ENCODE measurements at places on chromosomes 2 and 18. TPM values are rescaled to one million over a fixed set of nuclear protein-coding genes. Genes with fewer than 3 reads are reported as not detected.

Gene ECEL1
- total RNA-seq, result 0.51 TPM

Gene PRLH
- total RNA-seq, result not detected

Gene MDH1B
- total RNA-seq, result 1.6 TPM

DNA sequence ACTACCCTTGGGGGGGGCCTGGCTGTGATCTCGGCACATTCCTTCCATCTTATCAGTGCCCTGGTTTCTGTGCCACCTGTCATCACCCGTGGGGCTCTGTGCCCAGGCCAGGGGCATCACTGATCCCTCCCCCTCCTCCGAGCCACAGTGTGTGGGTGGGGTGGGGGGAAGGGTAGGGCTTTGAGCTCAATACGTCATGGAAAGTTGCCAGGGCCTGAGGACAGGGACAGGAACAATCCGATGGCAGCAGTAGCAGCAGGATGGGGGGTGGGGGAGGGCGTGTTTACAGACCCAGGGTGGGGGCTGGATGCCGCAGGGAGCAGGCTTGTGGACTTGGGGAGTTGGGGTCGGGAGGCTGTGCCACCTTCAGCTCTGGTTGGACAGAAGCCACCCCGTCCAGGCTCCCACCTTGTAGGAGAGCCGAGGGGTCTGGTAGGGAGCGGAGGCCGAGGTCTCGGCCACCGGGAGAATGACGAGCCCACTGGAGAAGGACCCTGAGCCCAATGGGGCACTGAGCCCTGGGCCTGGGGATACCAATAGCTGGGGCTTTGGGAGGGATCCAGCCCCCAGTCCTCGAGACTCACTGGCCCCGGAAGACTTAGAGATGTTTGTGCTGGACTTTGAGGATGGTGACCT is 3.5 kb downstream of the SLC4A3 start:
- H3K4me1 ChIP-seq, result peaks cover 3% of the 10 kb centered on the region
- DNase-seq, result no peak
- no peak overlapping the region for H3K27ac ChIP-seq
- H3K27me3 ChIP-seq, result no peaks in the 10 kb centered on the region
- H3K4me3 ChIP-seq, result no peak overlapping the region

- no peak overlapping the region for H3K27ac ChIP-seq
- H3K36me3 ChIP-seq, result no peaks in the 10 kb centered on the region
- no peaks in the 10 kb centered on the region for H3K4me1 ChIP-seq
- DNase-seq, result no peak
Observed at GRCh38 chr2:138787053-138787666, 7.0 kb upstream of the NXPH2 start.

GRCh38 chr2:2850859-2851258 is 519.8 kb upstream of the MYT1L start:
- no peak overlapping the region for H3K4me3 ChIP-seq
- H3K36me3 ChIP-seq, result no peaks in the 10 kb centered on the region
- H3K4me1 ChIP-seq, result peaks cover 21% of the 10 kb centered on the region
- H3K27ac ChIP-seq, result no peak overlapping the region
- no peaks in the 10 kb centered on the region for H3K27me3 ChIP-seq
- no peak for DNase-seq

DNA sequence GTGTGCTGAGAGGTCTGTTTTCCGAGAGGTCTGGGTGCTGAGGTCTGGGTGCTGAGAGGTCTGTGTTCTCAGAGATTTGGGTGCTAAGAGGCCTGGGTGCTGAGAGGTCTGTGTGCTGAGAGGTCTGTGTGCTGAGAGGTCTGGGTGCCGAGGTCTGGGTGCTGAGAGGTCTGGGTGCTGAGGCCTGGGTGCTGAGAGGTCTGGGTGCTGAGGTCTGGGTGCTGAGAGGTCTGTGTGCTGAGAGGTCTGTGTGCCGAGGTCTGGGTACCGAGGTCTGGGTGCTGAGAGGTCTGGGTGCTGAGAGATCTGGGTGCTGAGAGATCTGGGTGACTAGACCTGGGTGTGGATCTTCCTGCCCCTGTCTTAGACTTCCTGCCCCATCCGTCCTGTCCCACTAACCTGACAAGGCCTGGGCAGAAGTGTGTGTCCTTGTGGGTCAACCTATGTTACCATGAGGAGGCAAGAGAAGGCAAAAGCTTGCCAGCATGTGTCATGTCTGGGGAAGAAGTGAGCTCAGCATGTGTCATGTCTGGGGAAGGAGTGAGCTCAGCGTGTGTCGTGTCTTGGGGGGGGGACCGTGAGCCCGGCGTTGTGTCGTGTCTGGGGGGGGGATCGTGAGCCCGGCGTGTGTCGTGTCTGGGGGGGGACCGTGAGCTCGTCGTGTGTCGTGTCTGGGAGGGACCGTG is 69.3 kb downstream of the KCNG2 start:
- DNase-seq, result no peak
- H3K27me3 ChIP-seq, result peaks cover 5% of the 10 kb centered on the region
- no peak overlapping the region for H3K27ac ChIP-seq
- H3K4me1 ChIP-seq, result no peaks in the 10 kb centered on the region
- H3K36me3 ChIP-seq, result no peaks in the 10 kb centered on the region
- no peak overlapping the region for H3K4me3 ChIP-seq

DNA sequence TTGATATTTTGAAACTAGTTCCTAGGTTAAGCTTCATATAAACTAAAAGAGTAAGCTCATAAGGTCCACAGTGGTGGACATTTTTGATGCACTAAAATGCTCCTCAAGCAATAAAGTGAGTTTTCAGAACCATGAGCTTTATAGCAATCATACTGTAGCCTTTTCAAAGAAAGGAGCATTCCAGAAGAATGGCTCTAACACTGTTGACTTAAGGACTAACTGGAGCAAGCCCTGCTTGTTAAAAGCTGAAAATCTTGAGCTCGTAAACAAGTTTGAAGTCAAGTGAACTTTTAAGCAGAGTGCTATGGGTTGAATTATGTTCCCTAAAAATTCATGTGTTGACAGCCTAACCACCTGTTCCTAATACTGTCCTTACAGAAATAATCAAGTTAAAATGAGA is 38.0 kb downstream of the KYNU start:
- no peaks in the 10 kb centered on the region for H3K4me1 ChIP-seq
- no peaks in the 10 kb centered on the region for H3K27me3 ChIP-seq
- no peak overlapping the region for H3K27ac ChIP-seq
- no peak for DNase-seq
- no peak overlapping the region for H3K4me3 ChIP-seq

GRCh38 chr2:211349031-211349430 is 792.6 kb downstream of the CPS1 start:
- H3K27me3 ChIP-seq, result no peaks in the 10 kb centered on the region
- no peaks in the 10 kb centered on the region for H3K4me1 ChIP-seq
- no peaks in the 10 kb centered on the region for H3K36me3 ChIP-seq
- H3K27ac ChIP-seq, result no peak overlapping the region
- no peak overlapping the region for H3K4me3 ChIP-seq
- DNase-seq, result no peak

DNA sequence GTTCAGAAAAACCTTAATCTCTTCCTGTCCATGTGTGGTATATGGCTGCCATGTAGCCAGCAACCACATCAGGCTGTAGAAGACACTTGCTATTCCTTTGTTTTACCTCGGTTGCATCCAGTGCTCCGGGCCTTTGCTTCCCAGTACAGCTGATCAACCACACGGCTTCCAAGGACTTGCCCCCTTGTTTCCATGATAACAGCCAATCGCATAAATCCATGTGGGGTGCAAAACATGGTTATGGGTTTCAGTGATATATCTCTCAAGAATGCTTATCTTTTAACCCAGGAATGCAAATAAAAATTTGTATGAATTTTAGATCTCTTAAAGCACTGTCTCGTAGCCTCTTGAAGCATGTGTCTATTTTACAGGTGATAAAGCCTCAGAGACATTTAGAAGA is 118.3 kb downstream of the MGAT5 start:
- H3K4me1 ChIP-seq, result peaks cover 26% of the 10 kb centered on the region
- DNase-seq, result no peak
- H3K27ac ChIP-seq, result no peak overlapping the region
- H3K4me3 ChIP-seq, result no peak overlapping the region
- no peaks in the 10 kb centered on the region for H3K27me3 ChIP-seq
- H3K36me3 ChIP-seq, result no peaks in the 10 kb centered on the region

DNA sequence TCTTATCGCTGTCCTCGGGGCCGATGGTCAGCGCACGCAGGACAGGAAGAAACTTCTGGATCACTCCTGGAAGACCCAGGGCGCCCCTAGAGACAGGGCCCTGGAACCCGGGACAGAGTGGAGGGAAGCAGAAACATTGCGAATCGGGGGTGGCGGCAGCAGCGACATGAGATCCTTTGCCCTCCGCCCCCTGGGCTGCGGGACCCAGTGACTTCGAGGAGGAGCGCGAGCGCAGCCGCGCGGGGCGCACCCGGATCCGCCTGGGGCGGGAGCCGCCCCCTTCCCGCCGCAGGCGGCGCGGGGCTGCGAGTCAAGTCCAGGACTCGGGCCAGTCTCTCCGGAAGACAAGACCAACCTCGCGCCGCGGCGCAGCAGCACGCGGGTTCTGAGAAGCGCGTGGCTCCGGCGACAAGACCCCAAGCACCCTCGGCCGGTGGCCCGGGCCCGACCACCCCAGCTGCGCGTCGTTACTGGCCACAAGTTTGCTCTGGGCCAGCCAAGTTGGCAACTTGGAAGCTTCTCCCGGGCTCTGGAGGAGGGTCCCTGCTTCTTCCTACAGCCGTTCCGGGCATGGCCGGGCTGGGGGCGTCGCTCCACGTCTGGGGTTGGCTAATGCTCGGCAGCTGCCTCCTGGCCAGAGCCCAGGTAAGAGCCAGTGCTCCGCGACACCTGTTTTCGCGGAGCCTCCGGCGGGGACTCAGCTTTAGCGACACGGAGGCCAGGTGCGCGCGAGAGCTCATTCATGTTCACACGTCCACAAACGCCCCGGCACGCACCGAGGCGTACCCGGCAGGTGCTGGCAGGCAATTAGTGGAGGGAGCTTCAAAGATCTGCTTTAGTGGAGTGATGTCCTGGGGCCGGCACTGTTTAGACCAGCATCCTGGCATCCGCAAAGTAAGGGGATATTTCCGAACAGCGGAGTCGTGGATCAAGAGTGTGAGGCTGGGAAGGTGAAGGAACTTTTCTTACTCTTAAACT is at the start of gene PTH2R:
PTH2R (plus strand) TSS at position 319 of the 978 bp plus-strand sequence; CDS start at position 571, 252 bp downstream.
- no peak within 1 kb of the TSS for H3K27ac ChIP-seq
- peaks cover 20% of the 10 kb centered on the region for H3K27me3 ChIP-seq

- no peaks in the 10 kb centered on the region for H3K36me3 ChIP-seq
- peak; percentile 13 for DNase-seq
- no peak overlapping the region for H3K27ac ChIP-seq
- H3K27me3 ChIP-seq, result no peaks in the 10 kb centered on the region
- no peaks in the 10 kb centered on the region for H3K4me1 ChIP-seq
Observed at GRCh38 chr2:29841386-29842004, 79.9 kb downstream of the ALK start.

GRCh38 chr18:72819050-72819449 is 48.7 kb downstream of the NETO1 start:
- no peak overlapping the region for H3K4me3 ChIP-seq
- no peaks in the 10 kb centered on the region for H3K36me3 ChIP-seq
- H3K27me3 ChIP-seq, result no peaks in the 10 kb centered on the region
